ENCODE measurements at places on chromosomes 7 and 10.

GRCh38 chr10:95328013-95328412 lies 37.2 kb upstream of the PDLIM1 start:
- DNase-seq, result no peak

- no peak for DNase-seq
These were observed 260.6 kb downstream of the KCNMA1 start for GRCh38 chr10:77377034-77377433.

DNA sequence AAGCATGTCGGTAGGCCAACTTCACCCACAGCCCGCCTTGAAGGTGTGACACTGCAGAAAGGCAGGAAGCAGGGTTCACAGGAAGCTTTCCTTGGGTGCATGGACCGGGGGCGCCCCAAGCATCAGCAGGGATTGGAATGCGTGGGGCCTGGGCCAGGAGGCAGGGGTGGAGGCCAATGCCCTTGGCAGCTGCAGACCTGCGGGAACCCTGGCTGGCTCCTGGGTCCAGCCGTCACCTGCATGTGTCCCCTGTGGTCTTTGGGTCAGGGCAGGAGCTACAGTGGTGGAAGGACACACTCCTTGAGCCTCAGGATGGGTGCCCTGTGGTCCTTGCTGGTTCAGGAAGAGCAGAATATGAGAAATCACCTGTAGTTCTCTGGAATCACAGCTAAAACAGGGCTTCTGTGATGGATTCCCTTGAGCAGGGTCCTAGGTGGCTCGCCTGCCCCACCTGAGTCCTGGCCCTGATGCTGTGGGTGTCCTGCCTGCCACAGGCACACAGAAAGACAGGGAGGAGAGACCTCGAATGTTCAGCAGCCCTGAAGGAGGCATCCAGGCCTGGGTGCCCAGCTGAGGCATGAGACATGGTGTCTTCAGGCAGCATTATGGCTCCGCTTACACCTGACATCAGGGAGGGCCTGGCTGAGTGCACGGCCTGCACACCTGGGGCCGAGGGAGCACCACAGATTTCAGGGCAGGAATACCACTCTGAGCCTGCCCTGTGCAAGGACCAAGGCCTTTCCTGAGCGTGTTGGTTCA lies 15.1 kb downstream of the ANTXRL start:
- DNase-seq, result no peak

- no peak for DNase-seq
These were observed 982.2 kb downstream of the REEP3 start for GRCh38 chr10:64503429-64503828.

- DNase-seq, result no peak
These were observed 257.0 kb upstream of the AUTS2 start for GRCh38 chr7:69341288-69341687.

DNA sequence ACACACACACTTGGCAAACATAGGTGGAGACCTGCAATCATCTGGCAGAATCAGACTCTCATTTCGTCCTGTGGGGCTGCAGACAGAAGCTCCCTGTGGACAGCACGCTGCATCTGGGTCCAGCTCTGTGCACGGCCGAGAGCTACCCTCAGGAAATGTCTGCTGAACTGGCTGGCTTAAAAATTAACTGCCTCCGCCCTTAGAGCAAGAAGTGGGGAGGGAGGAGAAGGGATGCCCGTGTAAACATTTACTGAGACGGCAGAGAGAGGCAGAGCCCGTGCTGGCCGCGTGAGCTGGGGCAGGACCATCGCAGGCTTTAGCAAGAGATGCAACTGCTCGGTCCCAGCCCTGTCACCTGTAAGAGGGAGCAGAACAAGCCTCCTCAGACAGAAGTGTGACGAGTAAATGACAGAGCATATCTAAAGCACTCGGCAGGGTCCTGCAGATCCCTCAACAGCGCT lies 81.8 kb downstream of the TNS3 start:
- no peak for DNase-seq

GRCh38 chr7:88200789-88201188 lies 19.0 kb downstream of the SRI start:
- no peak for DNase-seq
